Activated T-helper 1 cell treated with anti-CD3 and anti-CD28 coated beads, Interleukin-12 subunit alpha, Interleukin-12 subunit beta, Interleukin-2, Interleukin-4 antibody, amounts not matched to agents 30 ng/mL and 10 ng/mL and 1 ng/mL, durations not matched to agents 14 hours and 24 hours and 36 hours (primary cell): ENCODE measurements at places on chromosomes 16 and 17. TPM values are rescaled to one million over a fixed set of nuclear protein-coding genes. Genes with fewer than 3 reads are reported as not detected.

GRCh38 chr17:48738803-48739526 lies 10.4 kb upstream of the HOXB13 start:
- no peak for DNase-seq
- H3K36me3 ChIP-seq = no peaks in the 10 kb centered on the region
- H3K4me1 ChIP-seq = peaks cover 11% of the 10 kb centered on the region
- H3K27ac ChIP-seq = no peak overlapping the region
- peaks cover 91% of the 10 kb centered on the region for H3K27me3 ChIP-seq

DNA sequence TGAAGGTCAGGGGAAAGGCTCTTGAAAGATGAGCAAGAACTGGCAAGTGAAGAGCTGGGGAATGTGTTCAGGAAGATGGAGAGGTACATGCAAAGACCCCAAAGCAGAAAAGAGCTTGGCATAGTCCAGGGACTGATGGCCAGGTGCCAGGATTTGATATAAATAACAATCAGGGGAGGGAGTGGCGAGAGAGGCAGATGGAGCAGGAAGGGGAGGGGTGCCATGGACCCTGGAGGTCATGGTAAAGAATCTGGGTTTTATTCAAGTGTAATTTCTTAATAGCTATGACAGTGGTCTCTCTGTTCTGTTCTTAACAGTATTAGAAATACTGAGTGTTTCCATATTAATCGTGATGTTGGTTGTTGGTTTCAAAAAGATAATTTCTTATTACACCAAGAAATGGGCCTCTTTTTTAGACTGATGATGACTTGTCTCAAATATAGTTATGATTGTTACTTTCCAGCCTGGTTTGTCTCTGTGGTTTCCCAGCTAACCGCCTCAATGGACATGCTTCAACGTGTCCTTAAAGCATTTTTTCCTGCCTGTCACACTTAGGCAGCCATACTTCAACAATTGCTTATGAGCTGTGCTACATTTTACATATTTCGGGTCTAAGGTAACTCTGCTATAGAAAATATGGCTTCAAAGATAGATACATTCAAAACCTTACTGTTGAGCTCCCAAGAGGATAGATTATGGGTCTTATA lies 49.4 kb downstream of the MYH10 start:
- H3K27ac ChIP-seq = peak overlapping the region; percentile 15
- DNase-seq = no peak
- no peak overlapping the region for H3K4me3 ChIP-seq
- no peaks in the 10 kb centered on the region for H3K4me1 ChIP-seq
- no peaks in the 10 kb centered on the region for H3K27me3 ChIP-seq

DNA sequence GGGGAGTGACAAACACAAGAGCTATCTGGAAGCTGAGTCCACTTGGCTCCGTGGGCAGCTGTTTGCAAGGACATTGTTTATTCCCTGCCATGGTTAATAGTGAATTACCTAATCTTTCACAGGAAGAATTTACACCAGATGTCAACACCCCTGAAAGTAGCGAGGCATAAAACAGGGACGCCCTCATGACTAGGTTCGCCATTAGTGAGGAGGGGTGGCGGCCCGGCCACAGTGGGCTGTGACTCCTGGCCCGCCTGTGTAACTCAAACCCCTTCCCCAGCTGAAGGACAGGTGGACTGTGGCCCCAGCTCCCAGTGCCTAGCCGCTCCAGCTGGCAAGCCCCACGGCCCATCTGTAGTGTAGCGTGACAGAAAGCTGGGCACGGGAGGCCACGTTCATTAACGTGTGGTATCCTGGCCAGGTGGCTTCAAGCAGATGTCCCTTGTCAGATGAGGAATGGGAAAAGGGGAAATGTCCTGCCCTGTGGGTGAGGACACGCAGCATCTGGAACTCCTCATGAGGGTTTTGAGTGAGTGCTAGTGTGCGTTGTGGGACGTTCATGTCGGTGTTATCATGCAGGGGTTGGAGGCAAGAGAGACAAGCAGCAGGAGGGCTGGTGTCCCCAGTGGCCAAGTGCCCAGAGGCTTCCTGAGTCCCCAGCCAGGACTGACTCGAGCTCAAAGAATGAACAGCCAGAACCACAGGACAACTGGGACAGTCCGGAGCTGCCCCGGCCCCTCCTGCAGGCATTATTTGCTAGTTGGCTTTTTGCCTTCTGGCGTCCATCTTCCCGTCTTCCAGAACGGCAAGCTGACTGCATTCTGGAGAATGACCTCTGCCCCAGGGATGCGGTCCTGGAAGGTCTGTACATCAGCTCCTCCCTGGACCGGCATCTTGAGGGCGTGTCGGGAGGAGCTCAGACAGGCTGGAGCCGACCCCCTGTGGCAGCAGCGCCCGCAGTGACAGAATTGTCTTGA lies 19.2 kb downstream of the KDM8 start:
- peaks cover 8% of the 10 kb centered on the region for H3K4me1 ChIP-seq
- DNase-seq = no peak
- no peaks in the 10 kb centered on the region for H3K27me3 ChIP-seq
- no peak overlapping the region for H3K4me3 ChIP-seq
- H3K36me3 ChIP-seq = peaks cover 15% of the 10 kb centered on the region

- H3K4me1 ChIP-seq = no peaks in the 10 kb centered on the region
- DNase-seq = no peak
- H3K36me3 ChIP-seq = no peaks in the 10 kb centered on the region
- no peak overlapping the region for H3K4me3 ChIP-seq
- H3K27me3 ChIP-seq = peaks cover 28% of the 10 kb centered on the region
- H3K27ac ChIP-seq = no peak overlapping the region
Observed at GRCh38 chr17:36827081-36827480, 110.2 kb upstream of the LHX1 start.

GRCh38 chr17:68394608-68395331 lies 62.5 kb downstream of the WIPI1 start:
- no peak for DNase-seq
- no peak overlapping the region for H3K27ac ChIP-seq
- H3K36me3 ChIP-seq = peaks cover 3% of the 10 kb centered on the region
- no peak overlapping the region for H3K4me3 ChIP-seq
- no peaks in the 10 kb centered on the region for H3K27me3 ChIP-seq

DNA sequence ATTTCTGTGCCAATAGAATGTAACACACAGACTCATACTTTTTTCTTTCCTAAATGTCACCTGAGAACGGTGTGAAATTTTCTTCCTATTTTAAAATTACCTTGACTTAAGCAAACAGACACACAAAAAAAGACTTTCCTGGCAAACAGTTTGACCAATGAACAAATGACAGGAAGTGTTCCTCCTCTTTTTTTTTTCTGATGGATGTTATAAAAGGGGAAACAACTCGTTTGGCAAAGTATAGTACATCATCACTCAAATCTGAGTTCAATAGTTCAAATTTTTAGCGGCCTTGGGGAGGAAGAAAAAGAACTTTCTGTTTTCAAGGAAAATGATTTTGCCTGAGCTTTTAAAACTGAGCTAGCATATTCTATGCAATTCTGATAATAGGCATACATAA lies 19.8 kb downstream of the HS3ST3A1 start:
- no peaks in the 10 kb centered on the region for H3K36me3 ChIP-seq
- no peak for DNase-seq
- H3K4me3 ChIP-seq = no peak overlapping the region
- H3K27ac ChIP-seq = no peak overlapping the region
- no peaks in the 10 kb centered on the region for H3K27me3 ChIP-seq

DNA sequence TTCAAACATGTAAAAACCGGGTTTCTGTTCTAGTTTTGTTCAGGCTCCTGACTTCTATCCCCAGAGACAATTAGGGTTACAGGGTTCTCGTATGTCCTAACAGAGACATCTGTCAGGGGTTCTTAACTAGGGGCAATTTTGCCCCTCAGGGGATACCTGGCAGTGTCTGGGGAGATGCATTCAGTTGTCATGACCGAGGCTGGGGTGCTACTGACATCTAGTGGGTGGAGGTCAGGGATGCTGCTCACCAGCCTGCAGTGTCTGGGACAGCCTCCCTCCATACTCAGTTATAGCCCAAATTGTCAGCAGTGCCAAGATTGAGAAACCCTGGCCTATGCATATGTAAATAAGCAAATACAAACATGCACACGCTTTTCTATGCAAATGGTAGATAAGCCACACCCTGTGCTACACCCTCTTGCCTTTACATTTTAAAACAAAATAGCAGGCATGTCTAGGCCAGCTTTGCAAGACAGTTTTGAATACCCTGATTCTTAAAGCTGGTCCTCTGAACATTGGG lies 37.4 kb downstream of the CLEC16A start:
- H3K36me3 ChIP-seq = peaks cover 47% of the 10 kb centered on the region
- DNase-seq = peak; percentile 34
- H3K4me1 ChIP-seq = peaks cover 73% of the 10 kb centered on the region
- H3K27ac ChIP-seq = peak overlapping the region; percentile 40

DNA sequence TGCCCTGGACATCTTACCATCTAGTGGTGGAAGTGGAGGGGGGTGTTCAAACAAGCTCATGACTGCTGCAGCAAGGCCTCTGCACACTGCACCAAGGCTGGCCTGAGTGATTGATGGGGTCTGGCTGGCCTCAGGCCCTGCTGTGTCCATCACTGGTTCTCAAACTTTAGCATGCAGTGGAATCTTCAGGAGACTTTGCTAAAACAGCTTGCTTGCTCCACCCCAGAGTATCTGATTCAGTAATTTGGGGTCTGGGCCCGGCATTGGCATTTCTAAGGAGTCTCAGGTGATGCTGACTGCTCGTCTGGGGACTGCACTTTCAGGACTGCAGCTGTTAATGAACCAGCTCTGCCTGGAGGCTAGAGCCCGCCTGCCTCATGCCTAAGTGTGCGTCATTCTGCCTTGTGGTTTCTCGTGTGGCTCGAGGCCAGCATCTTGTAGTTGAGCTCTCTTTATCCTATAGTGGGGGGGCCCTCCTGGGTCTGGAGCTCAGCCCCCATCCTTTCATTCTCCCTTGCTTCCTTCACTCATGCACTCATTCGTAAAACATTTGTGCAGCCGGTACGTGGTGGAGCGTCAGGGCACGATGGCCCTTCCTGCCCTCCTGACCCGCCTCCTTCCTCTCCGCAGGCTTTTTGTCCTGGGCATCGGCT lies 4.1 kb downstream of the MGAT5B start:
- H3K27me3 ChIP-seq = peaks cover 20% of the 10 kb centered on the region
- no peak overlapping the region for H3K4me3 ChIP-seq
- DNase-seq = no peak
- H3K36me3 ChIP-seq = peaks cover 7% of the 10 kb centered on the region

DNA sequence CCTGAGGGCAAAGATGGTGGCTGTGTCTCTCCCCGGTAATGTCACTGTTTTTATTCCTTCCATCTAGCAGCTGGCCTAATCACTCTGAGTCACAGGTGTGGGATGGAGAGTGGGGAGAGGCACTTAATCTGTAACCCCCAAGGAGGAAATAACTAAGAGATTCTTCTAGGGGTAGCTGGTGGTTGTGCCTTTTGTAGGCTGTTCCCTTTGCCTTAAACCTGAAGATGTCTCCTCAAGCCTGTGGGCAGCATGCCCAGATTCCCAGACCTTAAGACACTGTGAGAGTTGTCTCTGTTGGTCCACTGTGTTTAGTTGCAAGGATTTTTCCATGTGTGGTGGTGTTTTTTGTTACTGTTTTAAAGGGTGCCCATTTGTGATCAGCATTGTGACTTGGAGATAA lies 5.5 kb upstream of the RAPGEFL1 start:
- H3K4me1 ChIP-seq = peaks cover 13% of the 10 kb centered on the region
- H3K27ac ChIP-seq = no peak overlapping the region
- no peaks in the 10 kb centered on the region for H3K27me3 ChIP-seq
- no peak for DNase-seq

- H3K4me1 ChIP-seq = no peaks in the 10 kb centered on the region
- H3K27me3 ChIP-seq = no peaks in the 10 kb centered on the region
- H3K27ac ChIP-seq = no peak overlapping the region
- H3K36me3 ChIP-seq = no peaks in the 10 kb centered on the region
Observed at GRCh38 chr17:52837492-52837891, 679.0 kb upstream of the CA10 start.

DNA sequence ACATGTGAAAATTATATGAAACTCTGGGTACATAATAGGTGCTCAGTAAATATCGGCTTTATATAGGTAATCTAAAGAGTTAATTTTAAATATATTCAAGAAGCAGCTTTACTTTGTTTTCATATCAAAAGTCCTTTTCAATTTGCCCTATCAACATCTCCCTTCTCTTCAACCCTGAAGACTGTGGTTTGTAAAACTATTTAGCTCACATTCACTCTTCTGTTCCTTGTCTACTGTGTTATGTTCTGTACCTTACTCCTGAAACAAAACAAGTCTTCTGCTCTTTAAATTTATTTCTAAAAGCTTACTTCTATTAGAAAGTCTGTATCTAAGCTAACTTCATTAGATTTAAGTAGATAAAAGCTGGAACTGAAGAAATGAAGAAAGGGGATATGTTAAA lies 301.7 kb upstream of the PMFBP1 start:
- no peak for DNase-seq
- H3K4me1 ChIP-seq = peaks cover 20% of the 10 kb centered on the region
- no peak overlapping the region for H3K4me3 ChIP-seq

- H3K4me1 ChIP-seq = no peaks in the 10 kb centered on the region
- H3K4me3 ChIP-seq = no peak overlapping the region
- no peak overlapping the region for H3K27ac ChIP-seq
Observed at GRCh38 chr17:72307836-72308235, 187.0 kb downstream of the SOX9 start.

GRCh38 chr16:47247690-47248089 lies 103.9 kb upstream of the NETO2 start:
- H3K27me3 ChIP-seq = no peaks in the 10 kb centered on the region
- no peak overlapping the region for H3K27ac ChIP-seq
- DNase-seq = no peak

- H3K36me3 ChIP-seq = peaks cover 14% of the 10 kb centered on the region
- no peak for DNase-seq
- H3K27ac ChIP-seq = peak overlapping the region; percentile 99
- peaks cover 75% of the 10 kb centered on the region for H3K4me1 ChIP-seq
- H3K27me3 ChIP-seq = no peaks in the 10 kb centered on the region
Observed at GRCh38 chr17:49738456-49739163, 25.3 kb downstream of the FAM117A start.

GRCh38 chr17:63984236-63984635 lies 11.5 kb upstream of the SCN4A start:
- no peak overlapping the region for H3K4me3 ChIP-seq
- peaks cover 4% of the 10 kb centered on the region for H3K27me3 ChIP-seq
- peaks cover 7% of the 10 kb centered on the region for H3K36me3 ChIP-seq
- no peak for DNase-seq
- no peak overlapping the region for H3K27ac ChIP-seq

- H3K4me1 ChIP-seq = peaks cover 20% of the 10 kb centered on the region
- no peak overlapping the region for H3K4me3 ChIP-seq
- H3K36me3 ChIP-seq = peaks cover 9% of the 10 kb centered on the region
- DNase-seq = no peak
- no peak overlapping the region for H3K27ac ChIP-seq
- no peaks in the 10 kb centered on the region for H3K27me3 ChIP-seq
Observed at GRCh38 chr17:2388020-2388682, 12.7 kb downstream of the MNT start.

TSEN54 gene
- 65.9 and 72.6 TPM in 2 replicates for total RNA-seq

LYRM9 gene
- total RNA-seq = 1.9 and 2.9 TPM in 2 replicates

DPEP2NB gene
- total RNA-seq = not detected in 2 replicates

CIBAR2 gene
- total RNA-seq = not detected in 2 replicates

GP1BA gene
- not detected in 2 replicates for total RNA-seq

CENPX gene
- total RNA-seq = 109 and 120 TPM in 2 replicates

CXCL16 gene
- total RNA-seq = 3.7 and 7.0 TPM in 2 replicates

KRT28 gene
- not detected in 2 replicates for total RNA-seq
